ENCODE measurements at places on chromosomes 16 and 17. TPM values are rescaled to one million over a fixed set of nuclear protein-coding genes. Genes with fewer than 3 reads are reported as not detected.
A peak's percentile ranks its signal among the peaks of the same experiment; 100 is the strongest.

TAT gene
- not detected for total RNA-seq

DNA sequence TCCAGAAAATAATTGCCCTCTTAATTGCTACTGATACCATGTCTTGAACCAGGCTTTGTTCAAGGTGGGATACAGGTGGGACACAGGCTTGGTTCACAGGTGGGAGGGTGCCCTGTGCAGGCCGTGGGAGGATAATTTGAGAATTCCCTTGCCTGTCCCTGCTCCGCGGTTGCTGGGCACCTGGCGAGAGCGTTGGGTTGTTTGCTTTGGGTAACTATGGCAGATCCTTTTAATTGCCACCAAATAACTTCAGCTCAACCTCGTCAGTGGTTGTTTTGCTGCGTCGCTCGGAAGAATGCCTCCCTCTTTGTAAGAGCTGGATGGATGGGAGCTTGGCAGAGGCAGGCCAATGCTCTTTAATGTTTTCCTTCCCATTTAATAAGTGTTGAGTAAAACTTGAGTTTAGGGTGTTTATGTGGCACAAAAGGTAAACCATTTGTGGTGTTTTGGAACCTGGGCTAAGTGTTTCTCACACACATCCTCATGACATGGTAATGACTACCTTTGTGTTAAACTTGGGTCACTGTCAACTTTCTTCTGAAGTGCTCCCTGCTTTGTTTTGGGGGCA, 202.5 kb downstream of the MSI2 start:
- peaks cover 37% of the 10 kb centered on the region for H3K36me3 ChIP-seq
- H3K4me3 ChIP-seq = no peak overlapping the region
- no peak for DNase-seq
- peaks cover 84% of the 10 kb centered on the region for H3K4me1 ChIP-seq
- no peaks in the 10 kb centered on the region for H3K27me3 ChIP-seq
- H3K27ac ChIP-seq = peak overlapping the region; percentile 75

COG4 gene
- total RNA-seq = 62.1 TPM

DNA sequence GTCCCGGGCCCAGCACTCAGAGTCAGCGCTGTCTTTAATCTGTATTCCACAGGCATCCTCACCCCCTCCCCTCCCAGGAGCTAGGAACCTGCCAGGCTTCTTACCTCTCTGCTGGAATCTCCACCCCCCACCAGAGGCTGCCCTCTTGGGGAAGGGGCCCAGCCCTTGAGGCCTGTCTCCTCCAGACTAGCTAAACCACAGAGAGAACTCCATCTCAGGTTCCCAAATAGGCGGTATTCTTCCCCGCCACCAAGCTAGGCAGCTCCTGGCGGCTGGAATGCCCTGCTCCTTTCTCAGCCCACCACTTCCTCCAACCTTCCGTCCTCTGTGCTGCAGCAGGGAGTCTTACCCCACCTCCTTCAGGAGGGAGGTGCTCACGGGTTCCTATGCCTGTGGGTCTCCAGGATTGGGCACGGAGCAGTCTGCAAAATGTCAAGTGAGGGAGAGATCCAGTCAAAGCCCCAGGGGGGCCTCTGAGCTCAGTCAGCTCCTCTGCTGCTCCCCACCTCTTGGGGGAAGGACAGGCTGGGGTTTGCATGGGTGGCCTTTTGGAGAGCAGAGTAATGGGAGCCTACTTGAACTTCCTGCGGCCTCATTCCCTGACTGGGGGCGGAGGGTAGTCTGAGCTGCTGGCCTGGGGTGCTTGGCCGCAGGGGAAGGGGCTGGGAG, 55.7 kb downstream of the SREBF1 start:
- peaks cover 13% of the 10 kb centered on the region for H3K27me3 ChIP-seq
- peak overlapping the region; percentile 26 for H3K4me3 ChIP-seq
- H3K4me1 ChIP-seq = peaks cover 25% of the 10 kb centered on the region
- H3K36me3 ChIP-seq = no peaks in the 10 kb centered on the region
- no peak overlapping the region for H3K27ac ChIP-seq
- no peak for DNase-seq

DNA sequence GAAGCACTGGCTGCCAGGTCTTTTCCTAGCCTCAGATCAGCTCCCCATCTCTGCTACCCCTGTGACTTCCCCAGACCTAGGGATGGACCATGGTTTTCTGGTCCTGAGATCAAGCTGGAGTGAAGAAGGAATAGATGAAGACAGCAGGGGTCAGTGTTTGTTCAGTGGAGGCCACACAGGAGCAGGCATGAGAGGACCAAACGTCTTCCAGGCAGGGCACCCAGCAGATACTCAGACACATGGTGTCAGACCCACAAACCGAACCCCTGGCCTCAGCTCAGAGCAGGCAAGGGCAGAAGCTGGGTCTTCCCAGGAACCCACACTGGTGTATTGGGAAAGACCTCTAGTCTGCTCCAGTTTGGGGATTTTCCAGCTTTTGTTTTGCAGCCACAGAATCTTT, 189.7 kb downstream of the IRX5 start:
- H3K36me3 ChIP-seq = no peaks in the 10 kb centered on the region
- no peak overlapping the region for H3K27ac ChIP-seq
- no peaks in the 10 kb centered on the region for H3K4me1 ChIP-seq
- no peak for DNase-seq

DNA sequence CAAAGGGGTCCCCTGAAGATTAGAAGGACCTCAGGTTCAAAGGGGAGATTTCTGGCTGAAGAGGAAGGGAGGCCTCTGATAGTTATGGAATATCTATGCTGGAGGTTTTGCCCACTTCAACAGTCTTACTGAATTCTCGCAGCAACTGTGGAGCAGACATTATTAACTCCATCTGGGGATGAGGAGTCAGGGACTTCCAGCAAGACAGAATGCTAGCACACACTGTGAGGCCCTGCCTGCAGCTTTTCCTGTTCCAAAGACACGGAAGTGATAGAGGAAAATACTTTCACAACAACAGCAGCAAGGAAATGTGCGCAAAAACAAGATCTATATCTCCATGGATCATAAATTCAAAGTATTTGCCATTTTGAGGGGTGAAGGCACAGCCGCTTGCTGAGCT, 72.8 kb downstream of the RPH3AL start:
- DNase-seq = no peak
- no peaks in the 10 kb centered on the region for H3K4me1 ChIP-seq
- no peak overlapping the region for H3K4me3 ChIP-seq
- no peaks in the 10 kb centered on the region for H3K36me3 ChIP-seq
- H3K27me3 ChIP-seq = no peaks in the 10 kb centered on the region
- no peak overlapping the region for H3K27ac ChIP-seq

DNA sequence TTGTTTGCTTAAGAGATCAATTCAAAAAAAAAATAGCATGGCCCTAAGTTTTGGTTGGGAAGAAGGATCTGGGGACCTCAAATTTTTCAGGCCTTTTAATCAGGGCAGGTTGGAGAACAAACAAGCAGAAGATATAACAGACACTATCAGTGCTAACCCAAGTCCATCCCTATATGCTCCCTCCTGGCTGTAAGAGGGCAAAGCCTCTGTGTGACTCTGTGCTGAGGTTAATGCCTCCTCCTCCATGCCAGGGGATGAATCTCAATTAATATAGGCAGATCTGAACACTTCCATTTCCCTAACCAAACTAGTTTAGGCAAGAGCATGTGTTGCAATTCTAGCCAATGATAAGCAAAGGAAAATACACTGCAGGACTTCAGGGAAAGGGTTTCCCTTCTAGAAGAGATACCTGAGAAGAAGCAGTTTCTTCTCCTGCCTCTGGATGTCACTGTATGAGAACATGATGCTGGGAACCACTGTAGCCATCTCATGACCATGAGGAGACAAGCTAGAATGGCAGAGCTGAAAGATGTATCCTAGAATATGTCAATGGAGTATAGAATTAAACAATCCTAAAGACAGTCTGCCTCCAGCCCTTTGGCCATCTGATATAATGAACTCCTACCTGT, 76.0 kb downstream of the CHD9NB start:
- peaks cover 11% of the 10 kb centered on the region for H3K27me3 ChIP-seq
- H3K36me3 ChIP-seq = no peaks in the 10 kb centered on the region
- no peaks in the 10 kb centered on the region for H3K4me1 ChIP-seq
- no peak overlapping the region for H3K27ac ChIP-seq
- no peak for DNase-seq

GRCh38 chr17:73773702-73774101, 129.5 kb upstream of the SDK2 start:
- H3K27ac ChIP-seq = no peak overlapping the region
- no peak for DNase-seq
- no peak overlapping the region for H3K4me3 ChIP-seq
- no peaks in the 10 kb centered on the region for H3K36me3 ChIP-seq
- H3K27me3 ChIP-seq = peaks cover 6% of the 10 kb centered on the region

DNA sequence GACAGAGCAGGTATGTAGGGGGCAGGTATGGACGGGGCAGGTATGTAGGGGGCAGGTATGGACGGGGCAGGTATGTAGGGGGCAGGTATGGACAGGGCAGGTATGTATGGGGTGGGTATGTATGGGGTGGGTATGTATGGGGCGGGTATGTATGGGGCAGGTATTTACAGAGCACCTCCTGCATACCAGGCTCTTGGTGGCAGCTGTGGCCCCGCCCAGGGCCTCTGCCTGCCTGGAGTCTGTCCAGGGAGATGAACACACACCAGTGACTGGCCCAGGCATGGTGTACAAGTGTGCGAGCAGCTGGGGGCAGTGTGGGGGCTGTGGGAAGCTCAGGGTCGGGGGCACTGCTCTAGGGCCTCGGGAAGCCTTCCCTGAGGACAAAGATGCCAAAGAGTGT, 4.4 kb downstream of the RPL3L start:
- no peaks in the 10 kb centered on the region for H3K36me3 ChIP-seq
- no peak for DNase-seq
- H3K4me3 ChIP-seq = no peak overlapping the region
- no peak overlapping the region for H3K27ac ChIP-seq

DNA sequence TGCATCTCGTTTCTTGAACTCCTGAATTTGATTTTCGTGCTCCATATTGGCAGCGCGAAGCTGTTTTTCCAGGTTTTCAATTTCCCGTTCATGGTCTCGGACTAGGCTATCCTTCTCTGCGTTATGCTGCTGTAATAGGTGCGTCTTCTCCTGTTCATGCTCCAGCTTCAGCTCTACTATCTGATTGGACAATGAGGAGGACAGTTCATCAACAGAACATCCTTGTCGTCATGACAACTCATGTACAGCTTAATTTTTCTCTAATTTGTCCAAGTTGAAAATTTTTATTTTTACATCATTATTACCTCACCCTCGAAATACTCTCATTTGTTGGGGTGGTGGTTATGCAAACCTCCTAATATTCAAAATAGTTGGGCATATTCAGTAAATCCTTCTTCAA, 289.8 kb downstream of the CEP112 start:
- H3K4me1 ChIP-seq = no peaks in the 10 kb centered on the region
- H3K27ac ChIP-seq = no peak overlapping the region
- DNase-seq = no peak
- H3K27me3 ChIP-seq = peaks cover 2% of the 10 kb centered on the region

IL34 gene
- 0.42 TPM for total RNA-seq

DNA sequence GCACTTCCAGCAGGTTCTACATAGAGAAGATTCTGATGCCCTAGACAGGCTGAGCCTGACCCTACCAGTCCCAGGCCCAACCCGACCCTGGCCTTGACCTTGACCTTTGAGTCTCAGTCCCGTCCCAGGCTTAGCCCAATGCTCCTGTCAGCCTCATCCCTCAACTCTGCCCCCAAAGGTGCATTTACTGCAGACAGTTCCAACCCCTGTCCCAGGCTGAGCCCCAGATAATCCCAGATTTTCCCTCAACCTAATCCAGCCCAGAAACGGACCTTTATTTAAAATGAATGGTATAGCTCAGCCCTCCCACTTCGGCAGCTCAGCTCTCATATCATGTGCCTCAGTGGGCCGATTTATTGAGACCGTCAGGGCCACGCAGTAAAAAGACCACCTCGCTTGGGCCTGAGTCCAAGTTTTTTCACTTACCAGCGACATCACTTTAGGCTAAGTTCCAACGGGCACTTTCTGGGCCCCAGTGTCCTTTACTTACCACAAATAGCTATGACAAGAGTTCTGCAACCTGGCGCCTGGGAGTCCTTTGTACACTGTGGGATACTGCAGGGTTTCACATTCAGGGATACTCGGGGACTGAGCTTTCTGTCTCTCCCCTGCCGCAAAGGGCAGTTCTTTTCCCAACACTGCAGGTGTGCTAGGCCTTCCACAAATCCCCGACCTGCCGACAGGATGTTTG, 89.5 kb downstream of the WSCD1 start:
- H3K36me3 ChIP-seq = no peaks in the 10 kb centered on the region
- no peak for DNase-seq
- H3K27me3 ChIP-seq = peaks cover 5% of the 10 kb centered on the region
- no peak overlapping the region for H3K4me3 ChIP-seq
- H3K27ac ChIP-seq = no peak overlapping the region
- no peaks in the 10 kb centered on the region for H3K4me1 ChIP-seq

SLC5A11 gene
- 0.44 TPM for total RNA-seq

DNA sequence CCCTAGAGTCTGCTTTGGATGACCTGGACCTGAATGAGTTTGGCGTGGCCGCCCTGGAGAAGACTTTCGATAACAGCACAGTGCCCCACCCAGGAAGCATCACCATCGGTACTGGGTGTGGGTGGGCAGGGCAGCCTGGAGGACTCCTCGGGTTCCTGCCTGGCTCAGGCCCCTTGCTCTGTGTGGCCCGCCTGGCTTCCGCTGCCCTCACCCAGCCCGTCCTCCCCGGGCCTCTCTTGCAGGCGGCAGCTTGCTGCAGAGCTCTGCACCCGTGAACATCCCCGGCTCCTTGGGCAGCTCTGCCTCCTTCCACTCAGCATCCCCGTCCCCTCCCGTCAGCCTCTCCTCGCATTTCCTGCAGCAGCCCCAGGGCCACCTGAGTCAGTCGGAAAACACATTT, 24.5 kb downstream of the UNC13D start:
- no peak overlapping the region for H3K27ac ChIP-seq
- H3K4me1 ChIP-seq = peaks cover 15% of the 10 kb centered on the region
- H3K36me3 ChIP-seq = peaks cover 29% of the 10 kb centered on the region
- no peak for DNase-seq
- no peak overlapping the region for H3K4me3 ChIP-seq
- no peaks in the 10 kb centered on the region for H3K27me3 ChIP-seq

- no peak overlapping the region for H3K27ac ChIP-seq
- peaks cover 59% of the 10 kb centered on the region for H3K4me1 ChIP-seq
Measured at GRCh38 chr17:36932694-36933511, 4.4 kb upstream of the LHX1 start.

DNA sequence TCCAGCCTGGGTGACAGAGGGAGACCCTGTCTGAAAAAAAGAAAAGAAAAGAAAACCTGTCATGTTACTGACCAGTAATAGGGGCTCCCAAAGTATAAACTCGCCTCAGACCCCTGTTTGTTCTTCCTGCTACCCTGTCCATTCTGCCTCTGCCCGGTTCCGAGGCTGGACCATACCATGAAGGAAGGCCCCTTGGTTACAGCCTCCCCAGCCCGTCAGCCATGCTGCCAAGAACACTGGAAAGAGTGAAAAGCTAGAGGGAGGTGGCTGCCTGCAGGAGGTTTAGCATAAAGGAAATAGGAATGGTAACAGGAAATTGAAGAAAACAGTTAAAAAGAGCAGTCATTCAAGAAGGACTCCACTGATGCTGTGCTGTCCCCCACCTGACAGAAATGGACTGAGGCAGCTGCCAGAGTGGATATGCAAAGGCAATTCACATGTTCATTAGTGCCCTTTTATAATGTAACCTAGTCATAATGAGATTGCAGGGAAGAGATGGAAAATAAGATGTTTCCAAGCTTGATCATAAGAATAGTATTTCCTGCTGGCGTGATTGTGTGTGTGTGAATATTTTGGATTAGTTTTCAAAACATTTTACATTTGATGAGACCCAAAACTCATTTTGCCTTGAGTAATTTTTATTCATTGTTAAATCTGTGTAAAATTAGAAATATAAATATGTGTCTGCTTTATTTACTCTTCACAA, 102.6 kb downstream of the GOSR1 start:
- no peak for DNase-seq
- no peak overlapping the region for H3K4me3 ChIP-seq
- no peaks in the 10 kb centered on the region for H3K4me1 ChIP-seq
- H3K27me3 ChIP-seq = peaks cover 2% of the 10 kb centered on the region

- H3K4me1 ChIP-seq = no peaks in the 10 kb centered on the region
- H3K27ac ChIP-seq = no peak overlapping the region
- no peaks in the 10 kb centered on the region for H3K27me3 ChIP-seq
- no peak for DNase-seq
- no peak overlapping the region for H3K4me3 ChIP-seq
Measured at GRCh38 chr16:24054741-24055491, 201.2 kb upstream of the CACNG3 start.
